ENCODE measurements at places on chromosomes 16 and 17.

- no peak for DNase-seq
These were observed 19.9 kb downstream of the RPH3AL start for GRCh38 chr17:332558-333322.

DNA sequence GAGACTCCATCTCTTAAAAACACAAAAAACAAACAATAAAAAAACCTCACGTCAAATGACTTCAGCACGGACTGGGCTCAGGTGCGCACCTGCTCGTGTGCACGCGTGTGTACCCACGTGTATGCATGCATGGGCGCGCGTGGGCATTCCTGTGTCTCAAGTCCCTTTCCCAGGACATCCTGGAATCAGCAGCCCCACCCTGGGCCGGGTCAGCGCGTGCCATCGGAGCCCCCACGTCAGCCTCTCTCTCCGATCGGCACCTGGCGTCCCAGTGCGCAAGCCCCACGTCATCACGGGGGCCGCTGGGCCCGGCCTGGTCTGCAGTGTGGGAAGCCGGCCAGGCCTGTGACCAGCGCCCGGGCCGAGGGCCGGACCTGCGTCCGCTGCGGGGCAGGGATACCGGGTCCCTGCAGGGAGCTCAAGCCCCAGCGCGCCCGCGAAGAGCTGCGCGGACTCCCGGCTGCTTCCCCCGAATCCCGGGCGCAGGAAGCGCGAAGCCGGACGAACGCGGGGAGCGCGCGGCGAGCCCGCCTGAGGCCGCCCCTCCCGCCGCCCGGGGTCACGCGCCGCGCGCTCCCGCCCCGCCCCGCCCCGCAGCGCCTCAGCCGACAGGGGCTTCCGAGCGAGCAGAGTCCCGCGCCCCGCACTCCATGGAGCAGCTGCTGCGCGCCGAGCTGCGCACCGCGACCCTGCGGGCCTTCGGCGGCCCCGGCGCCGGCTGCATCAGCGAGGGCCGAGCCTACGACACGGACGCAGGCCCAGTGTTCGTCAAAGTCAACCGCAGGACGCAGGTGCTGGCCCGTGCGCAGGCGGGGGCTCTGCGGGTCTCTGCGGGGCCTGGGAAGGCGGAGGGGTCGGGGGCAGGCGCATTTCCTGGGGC, at the start of gene FN3K:
Gene FN3K, plus strand, starts transcription at position 629 of the 880 bp plus-strand sequence. Its CDS starts 22 bp downstream, at position 651.
- no peak for DNase-seq

DNA sequence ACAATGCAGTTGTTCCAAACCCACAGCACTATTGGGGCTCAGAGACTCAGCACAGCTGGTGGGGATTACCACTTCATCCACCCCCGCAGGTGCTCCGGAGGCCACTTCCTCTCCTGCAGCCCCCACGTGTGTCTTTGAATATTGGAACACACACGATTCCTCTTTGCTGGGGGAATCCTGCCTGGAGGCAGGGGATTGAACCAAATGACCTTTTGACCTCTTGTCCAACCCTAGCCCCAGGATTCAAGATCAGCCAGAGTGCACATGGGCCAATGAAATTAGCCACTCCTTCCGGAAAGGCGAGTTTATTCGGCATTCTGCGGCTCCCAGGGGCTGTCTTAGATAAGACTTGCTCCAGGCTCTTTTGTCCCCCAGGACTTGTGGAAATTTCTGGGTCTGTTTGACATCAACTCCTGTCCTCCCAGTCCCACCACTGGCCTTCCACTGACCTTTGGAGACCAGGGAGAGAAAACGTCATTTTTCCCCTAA, 350.2 kb downstream of the FOXL1 start:
- DNase-seq: no peak

DNA sequence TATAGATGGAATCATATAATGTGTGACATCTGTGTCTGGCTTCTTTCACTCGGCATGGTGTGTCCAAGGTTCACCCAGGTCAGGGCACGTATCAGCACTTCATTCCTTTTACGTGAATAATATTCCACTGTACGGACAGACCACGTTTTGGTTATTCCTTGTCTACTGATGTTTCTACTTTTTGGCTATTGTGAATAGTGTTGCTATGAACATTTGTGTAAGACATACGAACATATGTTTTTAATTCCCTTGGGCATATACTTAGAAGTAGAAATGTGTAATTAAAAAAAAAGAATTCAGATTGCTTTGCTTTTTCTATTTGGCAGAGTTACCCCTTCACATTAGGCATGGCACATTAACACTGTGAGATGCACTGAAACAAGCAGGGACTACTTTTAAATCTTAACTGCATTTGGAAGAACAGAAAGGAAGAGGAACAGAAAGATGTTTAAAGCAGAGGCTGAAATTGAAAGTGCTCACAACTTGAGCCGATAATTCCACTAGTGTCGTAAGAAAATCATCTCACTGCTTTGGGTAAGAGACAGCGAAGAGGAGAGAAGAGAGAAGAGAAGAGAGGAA, 105.3 kb downstream of the VPS53 start:
- no peak for DNase-seq

DNA sequence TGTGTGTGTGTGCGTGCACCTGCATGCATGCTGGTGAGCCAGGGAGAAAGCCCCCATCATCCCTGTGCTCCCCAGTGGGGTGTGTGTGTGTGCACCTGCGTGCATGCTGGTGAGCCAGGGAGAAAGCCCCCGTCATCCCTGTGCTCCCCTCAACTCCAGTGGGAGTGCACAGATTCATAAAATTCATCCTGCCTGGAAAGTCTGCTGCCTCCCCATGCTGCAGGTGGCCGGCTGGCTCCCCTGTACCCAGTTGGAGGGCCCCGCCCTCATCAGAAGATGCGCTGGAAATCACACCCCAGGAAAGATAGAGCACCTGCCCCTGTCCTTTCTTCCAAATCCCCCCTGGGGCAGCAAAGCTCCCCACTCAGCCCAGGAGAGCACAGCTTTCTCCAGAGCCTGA, 84.8 kb upstream of the DOC2B start:
- no peak for DNase-seq

DNA sequence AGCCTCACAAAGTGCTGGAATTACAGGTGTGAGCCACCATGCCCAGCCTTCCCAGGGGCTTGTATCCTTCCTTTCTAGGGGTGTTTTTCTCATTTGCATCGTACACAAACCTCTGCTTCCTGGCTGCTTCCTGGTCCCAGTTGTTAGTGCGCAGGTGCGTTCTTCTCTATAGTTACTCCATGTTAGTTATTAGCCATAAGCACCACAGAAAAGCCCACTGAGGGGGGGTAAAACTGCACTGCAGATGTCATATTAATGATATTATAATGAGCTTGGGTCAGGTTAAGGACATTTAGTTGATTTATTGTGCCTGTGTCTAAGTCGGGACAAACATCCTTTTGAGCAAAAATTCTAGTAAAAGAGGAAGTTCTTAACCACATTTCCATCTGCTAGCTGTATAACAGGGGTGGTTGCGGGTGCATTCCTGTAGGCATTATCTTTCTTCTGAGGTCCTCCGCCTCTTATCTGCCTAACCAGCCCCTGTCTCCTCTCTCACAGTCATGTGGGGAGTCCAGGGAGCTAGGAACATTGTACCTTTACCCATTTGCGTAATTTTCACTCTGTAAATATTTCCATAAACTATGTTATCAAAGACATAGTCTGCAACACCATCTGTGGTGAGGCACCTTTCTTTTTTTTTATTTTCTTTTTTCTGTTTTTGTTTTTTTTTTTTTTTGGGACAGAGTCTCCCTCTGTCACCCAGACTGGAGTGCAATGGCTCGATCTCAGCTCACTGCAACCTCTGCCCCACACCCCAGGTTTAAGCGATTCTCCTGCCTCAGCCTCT, 23.6 kb upstream of the ATF7IP2 start:
- no peak for DNase-seq

GRCh38 chr17:40333781-40334448, 24.9 kb downstream of the RARA start:
- DNase-seq: no peak

DNA sequence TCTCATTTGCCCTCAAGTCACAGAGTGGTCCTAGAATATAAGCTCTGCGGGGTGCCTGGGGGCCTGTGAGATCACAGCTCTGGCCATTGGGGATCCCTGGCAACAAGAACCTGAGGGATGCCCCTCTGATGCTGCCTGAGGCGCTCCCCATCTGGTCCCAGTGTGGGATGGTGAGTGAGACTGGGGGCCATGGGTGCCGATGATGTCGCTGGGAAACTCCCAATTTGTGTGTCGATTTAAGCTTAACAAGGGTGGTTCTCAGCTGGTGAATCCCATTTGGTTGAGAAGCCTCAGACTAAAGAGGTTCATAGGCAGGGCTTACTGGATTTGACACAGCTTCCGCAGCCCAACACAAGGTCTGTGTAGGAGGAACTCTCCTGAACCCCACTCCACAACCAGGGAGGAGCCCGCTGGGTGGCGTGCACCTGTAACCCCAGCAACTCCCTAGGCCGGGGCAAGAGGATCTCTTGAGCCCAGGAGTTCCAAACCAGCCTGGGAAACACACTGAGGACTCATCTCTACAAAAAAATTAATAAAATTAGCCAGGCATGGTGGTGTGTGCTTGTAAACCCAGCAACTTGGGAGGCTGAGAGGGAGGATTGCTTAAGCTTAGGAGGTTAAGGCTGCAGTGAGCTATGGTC, 63.7 kb upstream of the SIAH1 start:
- DNase-seq: no peak

DNA sequence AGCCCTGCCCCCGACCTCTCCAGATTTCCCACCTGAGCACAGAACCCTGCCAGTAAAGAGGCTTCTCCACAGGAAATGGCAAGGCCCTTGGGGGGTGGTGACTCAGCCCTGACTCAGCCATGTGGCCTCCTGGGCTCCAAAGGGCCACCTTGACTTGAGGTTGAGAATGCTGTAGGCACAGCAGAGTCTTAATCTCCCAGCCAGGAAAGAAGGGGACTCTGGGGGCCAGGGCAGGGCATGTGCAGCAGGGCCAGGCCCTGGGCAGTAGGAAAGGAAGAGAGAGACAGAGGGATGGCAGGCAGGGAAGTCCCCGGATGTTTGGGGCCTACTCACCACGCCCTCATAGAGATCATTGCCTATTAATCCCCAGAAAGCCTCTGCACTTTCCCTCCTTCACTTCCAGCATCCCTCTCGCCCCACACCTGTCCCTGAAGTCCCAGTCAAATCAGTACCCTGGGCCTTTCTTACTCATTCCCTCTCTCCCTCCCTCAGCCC, 4.8 kb upstream of the ITGA3 start:
- no peak for DNase-seq
